ENCODE measurements at places on chromosomes 16 and 17.

DNA sequence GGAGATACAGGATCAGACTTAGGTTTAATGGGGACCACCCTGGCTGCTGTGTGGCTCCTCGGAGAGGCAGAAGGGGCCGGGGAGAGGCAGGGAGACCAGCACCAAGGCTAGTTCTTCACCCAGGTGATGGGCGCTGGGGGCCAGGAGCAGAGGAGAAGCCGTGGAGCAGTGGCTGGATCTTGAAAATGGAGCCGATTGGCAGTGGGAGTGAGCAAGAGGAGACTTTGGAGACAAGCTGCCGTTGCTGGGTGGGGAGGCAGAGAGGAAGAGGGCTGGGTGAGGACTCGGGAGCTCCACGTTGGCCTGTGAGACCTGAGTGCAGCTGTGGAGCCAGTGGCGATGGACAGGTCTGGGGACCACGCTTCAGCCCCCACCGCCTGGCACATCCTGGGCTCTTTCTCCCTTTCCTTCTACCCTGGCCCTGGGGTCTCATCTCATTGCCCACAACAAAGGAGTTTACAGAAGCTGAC is 9.0 kb downstream of the RAB11FIP4 start:
- no peak for DNase-seq

GRCh38 chr17:14298221-14298946 is 2.5 kb upstream of the HS3ST3B1 start:
- no peak for DNase-seq

- DNase-seq, result no peak
Measured at GRCh38 chr17:73232587-73233373, 28.9 kb downstream of the CPSF4L start.

- no peak for DNase-seq
Measured at GRCh38 chr16:24966634-24967033, 48.5 kb downstream of the ARHGAP17 start.

DNA sequence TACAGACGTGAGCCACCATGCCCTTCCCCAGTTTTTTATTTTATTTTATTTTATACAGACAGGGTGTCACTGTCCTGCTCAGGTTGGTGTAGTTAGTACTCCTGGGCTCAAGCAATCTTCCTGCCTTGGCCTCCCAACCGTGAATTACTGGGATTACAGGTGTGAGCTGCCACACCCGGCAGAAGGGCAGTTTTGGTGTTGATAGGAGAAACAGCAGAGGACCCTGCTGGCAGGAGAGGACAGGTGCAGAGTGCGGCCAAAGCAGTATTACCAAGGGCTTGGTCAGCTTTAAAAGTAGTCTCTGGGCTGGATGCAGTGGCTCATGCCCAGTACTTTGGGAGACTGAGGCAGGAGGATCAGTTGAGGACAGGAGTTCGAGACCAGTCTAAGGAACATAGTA is 22.9 kb downstream of the FOXK2 start:
- DNase-seq, result no peak

DNA sequence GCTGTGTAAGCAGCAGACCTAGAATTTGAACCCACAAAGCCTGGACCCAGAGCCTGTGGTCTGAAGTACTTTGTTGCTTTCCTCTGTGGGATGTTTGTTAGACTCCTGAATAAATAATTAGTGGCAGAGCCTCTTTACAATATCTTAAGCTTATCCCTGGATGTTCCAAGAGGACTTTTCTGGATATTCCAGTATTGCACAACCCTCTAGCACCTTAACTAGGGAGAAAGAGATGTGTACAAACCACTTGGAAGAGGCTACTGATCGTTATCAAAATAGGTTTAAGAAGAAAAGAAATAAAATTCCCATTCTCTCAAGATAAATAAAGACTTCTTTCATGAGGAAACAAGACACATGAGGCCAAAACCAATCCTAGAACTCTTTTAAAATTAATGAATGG is 632.4 kb downstream of the CDH11 start:
- no peak for DNase-seq

Data from activated gamma-delta T cell treated with anti-CD3 and anti-CD28 coated beads, Interleukin-2, amount 50 U/mL, for 16 hours (primary cell).